ENCODE measurements at places on chromosomes 4 and X.

DNA sequence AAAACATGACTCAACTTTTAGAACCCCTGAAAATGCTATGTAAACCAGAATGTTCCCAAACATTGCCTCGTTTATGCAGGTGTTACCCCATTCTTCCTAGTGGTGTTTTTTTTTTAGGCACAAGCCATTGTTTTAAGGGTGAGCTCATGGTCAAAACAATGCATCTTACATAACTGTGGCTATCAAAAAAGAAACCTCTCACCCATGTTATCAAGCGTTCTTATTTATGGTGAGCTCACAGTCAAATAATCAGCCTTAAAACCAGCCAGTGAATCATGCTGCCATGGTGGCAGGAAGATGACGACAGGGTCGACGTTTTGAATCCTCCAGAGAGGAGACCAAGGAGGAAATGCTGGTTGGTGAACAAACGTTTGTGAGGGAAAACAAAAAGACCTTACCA, 195.2 kb downstream of the KDR start:
- no peak for DNase-seq

DNA sequence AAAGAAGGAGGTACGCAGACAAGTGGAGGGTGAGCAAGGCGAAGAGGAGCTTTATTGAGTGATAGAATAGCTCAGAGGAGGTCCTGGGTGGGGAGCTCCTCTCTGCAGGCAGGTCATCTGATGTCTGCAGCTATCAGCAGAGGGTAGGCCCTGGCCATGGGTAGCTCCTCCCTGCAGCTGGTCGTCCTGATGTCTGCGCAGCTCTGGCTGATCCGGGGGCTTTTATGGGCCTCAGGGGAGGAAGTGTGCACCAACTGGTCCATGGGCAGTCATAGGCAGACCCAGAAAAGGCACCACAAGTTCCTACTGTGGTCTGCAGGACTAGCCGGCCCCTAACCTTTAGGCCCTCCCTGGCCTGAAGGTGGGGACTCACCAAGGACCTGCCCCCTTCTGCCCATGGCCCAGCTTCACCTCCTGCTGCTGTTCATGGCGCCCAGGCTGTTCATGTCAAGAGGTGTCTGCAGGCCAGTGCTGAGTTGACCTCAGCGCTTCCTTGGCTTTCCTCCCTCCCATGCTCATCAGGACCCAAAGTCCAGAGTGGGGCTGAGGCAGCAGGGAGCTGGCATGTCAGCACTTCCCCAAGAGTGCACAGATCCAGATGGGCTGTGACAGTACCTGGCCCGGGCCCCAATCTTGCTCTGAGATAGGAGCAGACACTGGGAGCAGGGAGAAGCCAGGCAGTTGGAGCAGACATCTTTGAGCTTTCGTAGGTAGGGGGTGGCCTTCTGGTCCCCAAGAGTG, 46.1 kb downstream of the ARAP2 start:
- no peak for DNase-seq

DNA sequence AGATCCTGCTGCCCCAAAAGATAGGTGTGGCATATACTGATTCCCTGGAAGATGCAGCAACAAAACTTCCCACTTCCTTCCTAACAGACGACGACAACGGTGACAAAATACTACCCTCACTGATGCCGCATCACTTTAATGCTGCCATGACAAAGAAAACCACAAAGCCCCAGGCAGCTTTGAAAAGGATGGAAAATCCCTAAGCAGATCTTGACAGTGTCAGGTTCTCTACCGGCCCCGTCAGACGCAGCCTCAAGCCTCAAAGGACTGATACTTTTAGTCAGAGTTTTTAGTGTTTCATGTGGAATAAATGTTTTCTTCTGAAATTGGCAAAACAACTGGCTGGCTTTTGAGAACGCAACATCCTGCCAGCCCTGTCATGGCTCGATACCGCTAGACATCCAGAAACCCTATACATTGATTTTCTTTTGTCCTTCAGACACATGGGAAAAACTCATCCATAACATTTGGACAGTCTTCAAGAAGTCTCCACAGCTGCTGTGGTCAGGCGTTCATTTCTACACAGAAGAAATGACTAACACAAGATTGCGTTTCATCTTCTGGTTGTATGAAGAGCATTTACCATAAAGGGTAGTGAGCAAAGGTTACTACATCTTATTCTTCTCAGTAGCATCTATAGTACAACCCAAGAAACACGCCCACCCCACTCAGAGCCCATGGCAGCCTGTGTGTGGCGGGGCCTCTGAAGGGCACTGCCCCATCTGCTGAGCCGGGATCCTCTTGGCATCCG, 60.1 kb downstream of the GATB start:
- no peak for DNase-seq

DNA sequence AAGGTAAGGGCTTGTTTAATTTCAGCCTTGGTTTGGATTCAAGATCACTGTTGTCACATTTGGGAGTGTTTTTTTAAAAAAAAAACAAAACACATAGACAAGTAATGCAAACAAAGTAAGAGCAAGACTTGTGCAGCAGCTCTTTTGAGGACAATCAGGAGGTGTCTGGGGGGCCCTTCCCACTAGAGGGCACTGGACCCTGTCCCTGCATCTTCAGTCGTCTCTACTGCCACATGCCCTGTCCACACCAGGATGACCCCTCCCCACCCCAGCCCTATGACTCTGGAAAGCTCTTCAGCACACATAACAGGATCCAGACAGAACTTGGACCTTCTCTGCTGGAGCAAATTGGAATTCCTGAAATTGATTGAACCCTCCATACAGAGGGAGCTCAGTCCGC, 71.0 kb downstream of the USP46 start:
- DNase-seq = peak; percentile 1

- no peak for DNase-seq
Observed at GRCh38 chrX:20742106-20742505, 475.4 kb upstream of the RPS6KA3 start.

DNA sequence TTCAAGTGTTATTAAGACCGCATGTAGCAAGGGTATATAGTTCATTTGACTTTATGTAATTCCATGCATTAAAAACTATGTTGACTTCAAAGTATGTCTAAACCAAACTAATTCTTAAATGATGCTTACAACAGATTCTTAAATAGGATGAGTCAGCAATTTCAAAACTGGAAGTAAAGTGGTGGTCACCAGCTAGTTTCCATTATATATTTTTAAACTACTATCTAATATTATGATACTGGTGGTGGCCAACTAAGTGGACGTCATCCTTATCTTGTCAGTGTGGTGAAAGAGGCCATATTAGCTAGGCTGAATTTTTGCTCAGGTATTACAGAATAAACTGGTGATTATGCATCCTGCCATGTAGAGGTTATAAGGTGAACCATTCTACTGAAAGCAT, 1.2 kb downstream of the IL15 start:
- DNase-seq = no peak

GRCh38 chrX:82218361-82218760, 1016.5 kb downstream of the SH3BGRL start:
- no peak for DNase-seq

- DNase-seq = no peak
Observed at GRCh38 chr4:137961051-137961438, 281.1 kb downstream of the SLC7A11 start.

DNA sequence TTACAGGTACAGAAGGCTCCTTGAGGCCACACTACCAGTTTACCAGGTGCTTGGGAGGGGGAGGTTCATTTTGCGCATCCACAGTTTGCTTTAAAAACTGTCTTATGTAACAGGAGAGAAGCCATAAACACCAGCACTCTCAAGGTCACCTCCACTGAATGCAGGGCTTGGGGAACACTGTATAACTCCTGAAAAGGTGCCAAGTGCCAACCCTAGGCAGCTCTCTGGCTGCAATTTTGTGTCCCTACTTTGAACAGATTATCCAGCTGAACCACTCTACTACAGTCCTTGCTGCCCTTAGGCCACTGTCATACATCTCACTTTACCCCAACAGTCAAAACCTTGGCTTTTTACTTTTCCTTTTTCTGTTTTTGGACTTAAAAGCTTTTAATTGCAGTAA, 507.9 kb downstream of the SMARCA1 start:
- DNase-seq = no peak

GRCh38 chr4:76449833-76450232, 14.8 kb downstream of the SHROOM3 start:
- DNase-seq = no peak

DNA sequence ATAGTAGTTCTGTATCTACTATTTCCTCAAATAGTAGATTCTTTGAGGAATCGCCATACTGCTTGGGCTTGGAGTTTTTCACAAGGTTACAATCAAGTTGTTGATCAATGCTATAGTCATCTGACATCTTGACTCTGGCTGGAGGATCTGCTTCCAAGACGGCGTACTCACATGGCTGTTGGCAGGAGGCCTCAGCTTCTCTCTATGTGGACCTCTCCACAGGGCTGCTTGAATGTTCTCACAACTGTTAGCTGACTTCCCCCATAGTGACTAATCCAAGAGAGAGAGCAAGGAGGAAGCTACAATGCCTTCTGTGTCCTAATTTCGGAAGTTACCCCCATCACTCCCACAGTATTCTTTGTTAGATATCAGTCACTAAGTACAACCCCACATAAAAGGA, 10.3 kb downstream of the EGFL6 start:
- no peak for DNase-seq

- no peak for DNase-seq
Observed at GRCh38 chrX:14243823-14244222, 214.1 kb upstream of the GEMIN8 start.

GRCh38 chrX:39260965-39261364, 459.7 kb downstream of the MID1IP1 start:
- DNase-seq = no peak

GRCh38 chr4:139921429-139922184, 232.4 kb downstream of the MAML3 start:
- DNase-seq = no peak

DNA sequence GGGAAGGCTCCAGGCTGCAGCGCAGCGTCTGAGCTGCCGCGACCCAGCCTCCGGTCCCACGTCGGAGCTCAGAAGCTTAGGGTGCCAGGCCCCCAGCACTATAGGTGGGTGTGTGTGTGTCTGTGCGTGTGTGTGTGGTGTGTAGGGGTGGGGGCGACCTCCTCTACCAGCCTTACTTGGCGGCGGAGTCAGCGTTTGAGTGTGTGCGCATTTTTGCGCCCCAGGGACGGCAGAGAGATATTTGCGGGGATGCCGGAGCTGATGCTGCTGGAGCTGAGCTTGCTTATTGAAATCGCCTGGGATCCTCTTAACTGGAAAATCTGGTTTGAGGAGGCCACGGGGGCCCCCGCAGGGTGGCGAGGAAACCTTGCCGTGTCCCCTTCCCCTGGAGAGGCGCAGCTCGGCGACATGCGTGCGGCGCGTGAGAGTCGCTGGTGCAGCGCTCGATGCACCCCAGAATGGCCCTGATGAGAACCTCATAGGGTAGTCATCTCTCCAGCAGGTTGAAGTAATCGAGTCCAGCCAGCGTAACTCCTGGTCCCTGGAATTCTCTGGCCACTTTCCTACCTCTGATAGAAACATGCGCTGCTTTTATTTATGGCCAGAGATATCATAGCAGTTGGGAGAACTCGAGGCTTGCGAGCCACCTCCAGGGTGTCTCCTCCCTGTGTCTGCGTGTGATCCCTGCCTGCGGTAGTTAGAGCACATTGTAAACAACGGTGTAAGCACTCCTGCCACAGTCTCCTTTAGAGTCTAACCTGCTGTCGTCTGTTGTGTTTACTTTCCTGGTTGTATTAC, 2.7 kb downstream of the ADGRL3 start:
- DNase-seq = no peak

DNA sequence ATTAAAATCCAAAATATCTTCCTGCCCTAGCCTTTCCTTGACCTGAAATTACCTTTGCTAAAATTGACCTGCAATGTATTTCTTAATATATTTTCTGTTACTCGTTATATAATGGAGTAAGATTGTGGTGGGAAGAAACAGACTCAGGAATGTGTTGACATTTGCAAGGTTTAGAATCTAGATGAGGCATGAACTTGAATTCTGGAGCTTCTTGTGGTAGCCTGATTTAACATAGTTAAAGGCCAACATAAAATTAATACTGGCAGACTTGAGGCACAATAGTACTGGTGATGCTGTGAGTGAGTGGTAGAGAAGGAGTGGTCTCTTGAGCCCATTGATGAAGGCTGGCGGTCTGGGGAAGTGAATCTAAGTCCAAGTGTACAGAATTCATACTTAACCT, 197.9 kb upstream of the SPRY1 start:
- DNase-seq = no peak

GRCh38 chr4:141812158-141812557, 175.8 kb downstream of the IL15 start:
- DNase-seq = no peak

- DNase-seq = no peak
Observed at GRCh38 chrX:139738581-139738980, 30.6 kb upstream of the MCF2 start.

GRCh38 chr4:109114501-109114900, 188.0 kb downstream of the COL25A1 start:
- no peak for DNase-seq

DNA sequence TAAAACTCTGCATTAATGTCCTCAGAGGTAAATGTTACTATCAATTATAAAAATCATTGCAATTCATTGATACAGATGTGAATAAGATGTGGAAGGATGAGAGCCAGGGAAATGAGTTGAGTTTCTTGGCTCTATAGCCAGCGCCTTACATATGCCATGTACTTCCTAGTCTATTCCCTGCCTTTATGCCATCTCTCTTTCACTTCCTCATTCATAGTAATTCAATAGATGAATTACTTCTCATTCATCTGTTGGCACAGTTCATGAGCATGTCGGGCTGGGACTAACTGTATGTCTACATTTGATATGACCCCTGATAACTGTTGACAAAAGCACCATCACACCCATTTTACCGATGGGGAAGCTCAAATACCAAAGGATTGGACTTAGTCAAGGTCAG, 55.7 kb downstream of the LNX1 start:
- no peak for DNase-seq

- DNase-seq = no peak
Observed at GRCh38 chr4:142776026-142776425, 70.1 kb downstream of the INPP4B start.

DNA sequence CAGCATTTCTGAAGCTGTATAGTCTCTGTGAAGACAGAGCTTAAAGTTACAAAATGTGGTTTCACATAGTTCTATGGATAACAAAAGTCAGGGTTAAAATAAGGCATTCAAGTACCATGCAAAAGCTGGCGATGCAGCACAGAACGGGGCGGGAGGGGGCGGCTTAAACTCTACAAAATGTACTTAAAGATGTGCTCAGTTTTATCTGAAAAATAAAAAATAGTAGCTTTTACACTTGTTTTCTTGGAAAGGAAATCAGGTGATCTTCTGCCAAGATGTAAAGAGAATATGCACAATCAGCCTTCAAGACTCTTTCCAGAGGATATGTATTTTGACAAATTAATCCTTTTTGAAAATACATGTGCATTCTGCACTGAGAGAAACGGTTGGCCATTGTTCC, 301.7 kb upstream of the EMCN start:
- no peak for DNase-seq
